Panc1 (cell line): ENCODE measurements at places on chromosomes 3 and 15. TPM values are rescaled to one million over a fixed set of nuclear protein-coding genes. Genes with fewer than 3 reads are reported as not detected.

- no peak for DNase-seq
Measured at GRCh38 chr15:66080717-66081398, 172.7 kb downstream of the MEGF11 start.

DNA sequence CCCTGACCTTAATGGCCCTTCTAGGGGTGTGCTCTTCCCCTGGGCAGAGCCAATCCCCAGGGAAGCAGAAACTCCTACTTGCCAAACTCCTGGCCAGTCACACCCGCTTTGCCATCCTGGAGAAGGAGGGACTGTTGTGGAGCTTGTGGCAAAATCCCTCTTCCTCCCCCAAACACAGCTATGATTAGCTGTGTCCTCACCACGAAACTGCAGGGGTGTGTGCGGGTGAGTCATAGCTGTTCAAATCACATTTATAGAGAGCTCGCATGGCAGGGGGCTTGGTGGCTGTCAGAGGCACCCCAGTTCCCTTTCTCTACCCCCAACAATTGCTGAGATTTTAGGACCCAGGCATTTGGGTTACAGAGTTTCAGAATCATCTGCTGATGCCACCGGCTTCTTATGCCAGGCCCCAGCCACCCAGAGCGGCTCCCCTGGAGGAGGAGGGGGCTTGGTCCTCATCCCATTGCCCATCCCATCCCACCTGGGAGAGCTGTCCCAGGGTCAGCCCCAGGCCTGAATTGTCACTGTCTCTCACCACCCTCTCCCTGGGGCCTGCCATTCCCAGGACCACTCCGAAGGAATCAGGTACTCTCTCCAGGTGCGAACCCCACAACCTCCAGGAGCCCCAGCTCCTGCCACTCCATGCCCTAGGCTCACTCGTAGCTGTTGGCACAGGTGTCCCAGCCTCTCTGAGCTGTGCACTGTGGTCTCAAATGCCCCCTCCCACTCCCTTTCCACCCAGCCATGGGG is 28.8 kb upstream of the MAGEF1 start:
- no peak for DNase-seq

GRCh38 chr3:9947025-9947995 is 4.9 kb downstream of the PRRT3 start:
- DNase-seq: no peak

GRCh38 chr15:65900488-65900887 is 31.2 kb downstream of the RAB11A start:
- no peak for DNase-seq

Gene CTXND1
- not detected for total RNA-seq

GRCh38 chr15:80778621-80778963 is 578 bp upstream of the CEMIP start:
- no peak for DNase-seq

DNA sequence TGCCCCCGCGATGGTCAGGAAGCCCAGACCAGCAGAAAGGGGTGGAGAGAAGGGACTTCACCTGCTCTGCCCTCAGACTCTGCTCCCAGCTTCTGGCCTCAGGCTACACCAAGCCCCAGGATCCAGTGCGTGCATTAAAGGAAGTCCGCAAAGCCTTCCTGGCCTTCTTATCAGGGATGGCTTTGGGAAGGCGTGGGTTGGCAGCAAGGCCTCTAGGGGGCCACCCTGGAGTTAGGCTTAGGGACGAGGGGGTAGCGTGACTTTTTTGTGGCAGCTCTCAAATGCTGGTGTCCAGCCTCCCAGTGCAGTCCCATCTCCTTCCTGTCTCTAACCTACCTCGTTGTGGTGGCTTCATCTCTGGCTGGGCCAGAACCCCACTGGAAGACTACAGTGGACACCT is 18.9 kb upstream of the RPL29 start:
- no peak for DNase-seq

- DNase-seq: no peak
Measured at GRCh38 chr15:92725171-92725570, 69.6 kb upstream of the FAM174B start.

DNA sequence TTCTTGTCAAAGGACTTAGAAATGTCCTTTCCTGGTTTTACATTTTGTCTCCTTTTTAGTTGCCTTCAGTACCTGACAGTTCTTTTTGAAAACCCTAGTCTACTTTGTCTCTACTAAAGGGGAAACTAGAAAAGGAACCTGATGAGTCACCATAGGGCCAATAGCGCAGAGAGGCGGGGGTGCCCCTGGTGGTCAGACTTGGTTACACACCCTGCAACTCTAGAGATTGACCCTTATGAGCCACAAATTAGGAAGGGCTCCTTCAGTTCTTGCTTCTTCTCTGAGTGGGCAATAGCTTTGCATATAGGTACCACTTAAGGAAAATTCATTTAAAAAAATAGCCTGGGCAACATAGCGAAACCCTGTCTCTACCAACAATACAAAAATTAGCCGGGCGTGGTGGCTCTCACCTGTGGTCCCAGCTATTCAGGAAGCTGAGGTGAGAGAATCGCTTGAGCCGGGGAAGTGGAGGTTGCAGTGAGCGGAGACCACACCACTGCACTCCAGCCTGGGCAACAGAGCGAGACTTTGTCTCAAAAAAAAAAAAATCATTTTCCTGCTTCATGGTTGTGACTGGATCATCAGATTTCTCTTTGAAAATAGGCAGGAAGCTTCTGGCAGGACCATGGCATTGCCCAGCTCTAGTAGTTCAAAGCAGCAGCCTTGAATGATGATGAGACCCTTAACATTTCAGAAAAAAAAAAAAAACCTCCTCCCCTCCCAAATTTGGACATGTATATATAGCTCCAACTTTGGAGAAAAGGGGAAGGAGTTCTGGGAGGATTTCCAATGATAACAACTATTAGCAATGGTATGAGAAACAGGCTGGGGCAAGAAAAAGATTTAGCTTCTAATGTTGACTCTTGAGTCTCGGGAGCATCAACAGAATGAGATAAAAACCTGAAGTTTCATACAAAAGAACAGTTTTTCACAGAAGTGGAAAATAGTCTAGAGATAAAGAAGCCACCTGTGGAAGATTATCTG is 45.2 kb upstream of the RASA2 start:
- peak; percentile 22 for DNase-seq
